Natural killer cell (primary cell): ENCODE measurements at places on chromosomes 12 and 14. TPM values are rescaled to one million over a fixed set of nuclear protein-coding genes. Genes with fewer than 3 reads are reported as not detected.

DNA sequence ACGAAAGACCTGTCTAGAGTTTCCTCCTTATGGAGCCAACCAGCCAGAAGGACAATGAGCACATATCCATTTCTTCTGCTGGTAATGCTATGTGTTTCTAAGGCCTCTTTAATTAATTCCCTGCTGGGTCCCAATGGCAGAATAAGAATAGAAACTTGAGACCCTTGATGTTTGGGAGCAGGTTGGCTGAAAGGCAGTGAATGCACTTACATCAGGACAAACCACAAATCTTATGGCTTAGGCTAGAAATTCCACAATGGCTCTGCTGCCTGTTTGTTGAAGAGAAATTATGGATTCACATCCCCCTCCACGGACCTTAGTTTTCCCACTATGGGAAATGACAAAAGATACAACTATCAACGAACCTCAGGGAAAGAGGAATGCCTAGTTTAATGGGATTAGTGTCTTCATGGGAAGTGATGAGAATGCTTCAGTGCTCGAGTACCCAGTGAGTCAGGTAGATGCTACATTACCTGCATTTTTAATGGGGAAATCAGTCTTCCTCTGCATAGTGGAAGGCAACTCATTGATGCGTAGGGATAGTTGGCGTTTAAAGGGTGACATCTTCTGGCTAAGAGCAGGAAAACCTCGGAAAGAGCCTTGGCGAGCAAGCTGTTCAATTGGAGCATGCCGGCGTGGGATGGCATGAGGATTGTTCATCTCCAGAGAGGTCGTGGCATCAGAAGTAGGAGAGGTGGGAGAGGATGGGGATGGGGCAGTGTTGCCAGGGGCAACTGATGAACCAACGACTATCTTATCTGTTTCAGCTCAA is 46.5 kb downstream of the PAPLN start:
- peaks cover 60% of the 10 kb centered on the region for H3K36me3 ChIP-seq
- no peak for DNase-seq
- H3K4me3 ChIP-seq, result no peak overlapping the region
- H3K4me1 ChIP-seq, result no peaks in the 10 kb centered on the region
- no peaks in the 10 kb centered on the region for H3K27me3 ChIP-seq

DNA sequence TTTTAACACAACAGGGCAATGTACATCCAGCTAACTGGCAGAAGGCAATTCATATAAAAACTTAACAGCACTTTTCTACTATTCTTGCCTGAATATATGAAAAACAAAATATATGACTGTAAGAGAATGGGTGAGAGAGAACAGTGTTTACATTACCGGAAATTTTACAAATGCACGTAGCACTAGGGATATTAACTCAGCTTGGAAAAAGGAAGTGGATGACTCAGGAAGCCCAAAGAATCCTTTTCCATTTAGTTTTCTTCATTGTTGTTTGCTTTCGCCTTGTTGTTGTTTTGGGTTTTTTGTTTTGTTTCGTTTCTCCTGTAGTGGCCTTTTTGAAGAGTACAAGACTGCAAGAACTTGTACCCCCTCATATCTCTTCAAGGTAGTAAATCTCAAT is 295.5 kb downstream of the EGLN3 start:
- no peaks in the 10 kb centered on the region for H3K27me3 ChIP-seq
- no peak for DNase-seq
- H3K36me3 ChIP-seq, result no peaks in the 10 kb centered on the region
- no peak overlapping the region for H3K27ac ChIP-seq

GRCh38 chr12:6868211-6869048 is 1.1 kb downstream of the TPI1 start:
- DNase-seq, result peak; percentile 36
- no peaks in the 10 kb centered on the region for H3K27me3 ChIP-seq
- H3K27ac ChIP-seq, result peak overlapping the region; percentile 47
- H3K4me1 ChIP-seq, result peaks cover 51% of the 10 kb centered on the region

DNA sequence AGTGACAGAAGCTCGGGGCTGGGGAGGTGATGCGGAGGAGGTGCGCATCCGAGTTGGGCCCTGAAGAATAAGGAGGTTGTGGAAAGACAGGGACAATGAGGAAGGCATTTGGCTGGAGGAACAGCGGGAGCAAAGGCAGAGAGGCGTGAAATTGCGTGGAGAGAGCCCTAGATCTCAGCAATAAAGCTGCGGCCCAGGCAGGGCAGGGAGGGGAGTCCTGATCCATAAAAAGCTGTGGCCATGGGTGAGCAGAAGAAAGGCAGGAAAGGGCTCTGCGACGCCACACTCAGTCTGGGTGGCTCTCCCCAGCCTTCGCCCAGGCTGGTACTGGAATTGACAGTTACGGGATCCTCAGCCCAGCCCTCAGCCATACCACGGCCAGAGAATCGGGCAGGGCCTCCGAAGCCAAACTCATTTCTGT is 2.2 kb downstream of the FIGNL2 start:
- no peak for DNase-seq
- H3K4me3 ChIP-seq, result no peak overlapping the region
- H3K27me3 ChIP-seq, result peaks cover 28% of the 10 kb centered on the region
- no peak overlapping the region for H3K27ac ChIP-seq

DBX2 gene
- not detected for total RNA-seq

SAMD15 gene
- total RNA-seq, result 0.54 TPM

DNA sequence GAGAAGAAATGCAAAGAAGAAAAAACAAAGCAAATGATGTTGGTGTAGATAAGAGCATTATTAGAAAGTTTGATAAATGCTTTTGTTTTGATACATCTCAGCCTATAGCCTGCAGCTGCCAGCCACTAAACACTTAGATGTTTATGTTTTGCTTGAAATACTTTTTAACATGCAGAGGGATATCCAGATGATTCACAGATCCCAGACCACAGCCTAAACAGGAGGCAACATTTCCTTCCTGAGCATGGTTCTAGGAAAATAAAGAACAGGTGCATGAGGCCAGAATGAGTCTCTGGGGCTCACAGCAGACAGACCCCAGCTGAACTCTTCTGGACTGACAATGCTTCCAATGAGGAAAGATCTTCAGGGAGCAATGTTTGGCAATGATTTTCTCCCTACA is 103.7 kb upstream of the EEA1 start:
- DNase-seq, result no peak
- no peaks in the 10 kb centered on the region for H3K4me1 ChIP-seq
- no peak overlapping the region for H3K27ac ChIP-seq
- H3K4me3 ChIP-seq, result no peak overlapping the region
- H3K27me3 ChIP-seq, result no peaks in the 10 kb centered on the region
- no peaks in the 10 kb centered on the region for H3K36me3 ChIP-seq

DNA sequence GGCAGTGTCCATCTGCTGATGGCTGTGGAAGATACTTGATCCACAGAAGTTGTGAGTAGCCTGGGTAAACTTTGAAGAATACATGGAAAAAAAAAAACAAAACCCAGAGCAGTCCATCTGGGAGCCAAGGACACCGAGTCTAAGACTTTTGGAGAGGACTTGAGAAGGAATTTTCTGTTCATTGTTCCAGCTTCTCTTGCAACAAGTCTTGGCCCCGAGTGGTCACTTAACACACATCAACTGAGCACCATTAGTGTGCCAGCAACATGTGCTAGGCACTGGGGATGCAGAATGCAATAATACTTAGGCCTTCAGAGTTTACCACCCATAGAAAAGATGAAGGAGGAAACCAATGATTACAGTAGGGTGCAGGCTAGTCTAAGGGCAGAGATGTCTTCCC is 266.7 kb downstream of the EMP1 start:
- H3K36me3 ChIP-seq, result no peaks in the 10 kb centered on the region
- no peak overlapping the region for H3K27ac ChIP-seq
- no peak for DNase-seq
- H3K4me1 ChIP-seq, result no peaks in the 10 kb centered on the region

ELK3 gene
- total RNA-seq, result 28.8 TPM

MDGA2 gene
- total RNA-seq, result not detected
